COLO829 (cell line): ENCODE measurements at places on chromosomes 12 and 14.

DNA sequence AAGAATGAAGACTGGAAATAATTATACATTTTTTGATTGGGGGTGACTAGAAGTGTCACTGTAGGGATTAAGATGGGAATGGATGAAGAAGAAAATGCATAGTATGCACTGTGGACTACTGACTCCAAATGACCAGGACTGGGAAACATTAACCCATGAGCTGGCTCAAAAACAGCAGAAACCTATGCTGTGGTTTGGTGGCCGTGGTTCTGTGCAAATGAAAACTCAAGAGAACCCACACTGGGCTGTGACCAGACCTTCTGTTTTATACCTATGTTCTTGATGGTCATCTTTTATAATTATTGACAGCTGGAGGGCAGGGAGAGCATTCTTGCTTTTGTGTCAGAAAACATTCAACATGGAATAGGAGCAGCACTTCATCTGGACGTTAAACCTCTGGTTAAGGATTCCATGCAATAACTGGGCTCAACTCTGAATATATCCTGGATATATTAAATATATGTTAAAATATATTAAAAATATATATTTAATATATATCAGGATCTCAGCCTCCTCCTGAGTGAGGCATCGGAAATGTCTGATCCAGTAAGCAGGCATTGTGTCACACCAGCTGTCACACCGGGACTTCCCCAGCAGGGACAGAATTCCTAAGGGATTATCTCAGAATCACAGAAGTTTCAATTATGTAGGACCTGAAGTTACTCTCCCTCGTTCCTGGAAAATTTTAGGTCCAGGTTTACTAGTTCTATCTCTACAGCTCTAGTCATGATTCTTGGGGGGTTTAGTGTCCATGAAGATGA is 48.5 kb downstream of the BBS10 start:
- DNase-seq: no peak

GRCh38 chr12:89779090-89779489 is 70.5 kb upstream of the ATP2B1 start:
- DNase-seq: no peak

- DNase-seq: no peak
Observed at GRCh38 chr12:127260999-127261398, 1006.0 kb upstream of the TMEM132C start.

- DNase-seq: no peak
Observed at GRCh38 chr12:70627677-70628076, 9.6 kb downstream of the PTPRB start.

- no peak for DNase-seq
Observed at GRCh38 chr14:69316449-69317101, 56.6 kb downstream of the GALNT16 start.

GRCh38 chr12:48696626-48697025 is 14.6 kb upstream of the KANSL2 start:
- DNase-seq: no peak

GRCh38 chr12:57869927-57870318 is 23.4 kb upstream of the CTDSP2 start:
- DNase-seq: no peak

GRCh38 chr14:73462815-73463214 is 4.5 kb upstream of the NUMB start:
- DNase-seq: no peak
